ENCODE measurements at places on chromosomes 5 and 9.
A peak's percentile ranks its signal among the peaks of the same experiment; 100 is the strongest.

DNA sequence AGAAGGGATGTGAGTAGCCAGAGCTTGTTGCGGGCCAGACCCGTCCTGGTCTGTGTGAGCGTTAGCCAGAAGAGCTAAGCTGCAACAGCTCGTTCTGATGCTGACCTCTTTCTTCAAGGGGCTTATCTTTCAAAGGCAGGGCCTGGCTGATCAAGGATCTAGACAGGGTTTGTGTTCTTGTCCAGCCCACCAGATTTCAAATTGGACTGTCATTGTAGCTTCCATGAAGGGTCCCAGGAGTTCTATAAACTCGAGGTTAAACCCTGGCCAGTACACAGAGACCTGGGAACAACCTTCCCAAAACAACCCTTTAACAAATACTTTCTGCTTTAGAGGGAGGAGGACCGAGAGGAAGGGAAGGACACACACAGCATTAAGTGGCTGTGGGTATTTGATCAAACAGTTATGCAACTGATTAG, 153.0 kb upstream of the TUT7 start:
- no peak for DNase-seq

DNA sequence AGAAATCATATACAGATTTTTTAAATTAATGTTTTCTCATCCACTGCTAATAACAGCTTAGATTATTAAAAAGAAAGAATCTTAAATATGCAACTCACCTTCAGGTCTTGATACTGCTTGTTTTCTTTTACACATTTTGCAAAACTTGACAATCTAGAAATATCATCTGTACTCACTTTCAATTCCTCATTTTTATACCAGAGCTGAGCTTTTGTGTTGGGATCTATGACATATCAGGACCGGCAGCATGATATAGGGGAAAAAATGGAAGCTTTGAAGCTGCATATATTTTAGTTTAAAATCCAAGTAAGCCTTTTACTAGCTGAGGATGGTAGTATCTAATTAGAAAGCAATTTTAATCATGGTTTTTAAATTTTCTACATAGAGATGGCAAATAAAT, 75.7 kb upstream of the SMARCA2 start:
- no peak for DNase-seq

- no peak for DNase-seq
These were observed 29.7 kb upstream of the TDRD7 start for GRCh38 chr9:97382099-97382718.

DNA sequence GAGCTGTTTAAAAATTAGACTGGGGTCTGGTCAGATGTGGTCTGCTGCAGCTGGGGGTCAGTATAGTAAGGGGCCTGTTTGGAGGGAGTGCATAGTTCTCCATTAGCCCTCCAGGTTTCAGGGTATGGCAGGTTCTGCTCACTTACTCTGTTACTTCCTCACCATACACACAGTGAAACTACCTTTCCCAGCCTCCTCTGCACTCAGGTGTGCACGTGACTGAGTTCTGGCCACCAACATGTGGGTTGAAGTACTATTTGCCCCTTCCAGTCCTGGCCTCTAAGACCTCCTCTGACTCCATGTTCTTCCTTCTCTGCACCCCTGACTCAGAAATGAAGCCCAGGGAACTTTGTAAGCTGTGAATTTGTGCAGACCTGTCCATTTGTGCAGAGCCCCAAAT, 190.5 kb upstream of the CLINT1 start:
- no peak for DNase-seq

DNA sequence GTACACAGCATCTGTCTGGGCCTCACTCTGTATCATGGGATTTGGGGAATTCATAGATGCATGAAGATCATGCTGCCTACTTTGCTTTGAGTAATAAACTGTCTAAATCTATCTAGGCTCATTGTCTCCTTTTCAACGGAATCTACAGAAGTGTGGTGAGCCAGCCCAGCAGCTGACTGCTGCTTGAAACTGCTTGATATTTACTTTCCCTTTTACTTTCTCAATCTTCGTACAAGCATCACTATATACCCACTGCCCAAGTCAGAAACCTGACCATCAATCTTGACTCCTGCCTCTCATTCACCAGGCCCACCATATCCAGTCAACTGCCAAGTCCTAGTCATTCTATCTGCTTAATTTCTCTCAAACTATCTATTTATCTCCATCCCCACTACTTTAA, 142.9 kb downstream of the NR2F1-AS1 start:
- DNase-seq = no peak

GRCh38 chr9:86642721-86643120, 288.5 kb upstream of the TUT7 start:
- DNase-seq = no peak

DNA sequence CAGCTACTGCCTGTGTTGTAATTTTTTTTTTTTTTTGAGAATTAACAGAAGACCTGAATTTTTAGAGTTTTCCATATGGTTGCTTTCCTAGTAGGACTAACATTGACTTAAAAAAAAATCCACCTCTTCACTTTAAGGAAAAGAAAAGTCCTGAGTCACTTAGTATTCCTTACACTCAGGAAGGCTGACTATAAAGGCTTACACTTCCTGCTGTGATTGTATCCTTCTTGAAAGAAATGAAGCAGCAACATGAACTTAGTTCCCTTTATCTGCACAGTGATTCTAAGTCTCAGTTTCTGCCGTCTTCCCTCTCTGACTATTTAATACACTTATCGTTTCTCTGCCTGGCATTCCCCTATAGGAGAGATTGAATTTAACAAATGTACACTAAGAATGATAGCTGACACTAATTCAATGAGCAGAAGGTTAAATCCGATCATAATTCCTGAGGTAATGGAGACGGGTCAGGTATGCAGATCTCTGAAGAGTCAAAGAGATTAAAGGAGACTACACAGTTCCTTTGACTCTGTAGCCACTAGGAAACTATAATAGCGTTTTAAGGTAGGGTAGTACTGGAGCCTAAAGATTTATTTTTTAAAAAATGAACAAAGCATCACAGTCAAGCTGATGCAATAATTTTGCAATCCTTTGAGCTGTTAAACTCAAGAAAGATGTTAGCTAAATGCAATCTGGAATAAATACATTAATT, 185.1 kb upstream of the ELAVL2 start:
- DNase-seq = no peak

DNA sequence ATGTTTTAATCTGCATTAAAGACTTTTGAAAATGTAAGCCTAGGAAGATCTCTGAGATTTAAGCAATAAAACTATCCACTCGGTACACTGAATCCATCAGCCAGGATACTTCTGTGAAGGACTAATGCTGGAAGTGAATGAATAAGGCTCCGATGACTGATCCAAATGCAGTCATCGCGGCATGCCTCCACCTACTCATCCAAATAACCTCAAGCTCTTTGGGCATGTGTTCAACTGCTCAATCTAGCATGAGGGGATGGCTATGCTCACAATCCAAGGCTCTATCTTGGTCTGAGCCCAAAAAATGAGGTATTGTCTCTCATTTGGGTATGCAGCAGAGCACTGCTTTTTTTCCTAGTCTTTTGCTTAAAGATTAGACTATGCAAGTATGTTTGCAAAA, 19.2 kb downstream of the MARCHF3 start:
- DNase-seq = no peak

- DNase-seq = no peak
These were observed 5.7 kb downstream of the NIPBL start for GRCh38 chr5:36882250-36882649.

DNA sequence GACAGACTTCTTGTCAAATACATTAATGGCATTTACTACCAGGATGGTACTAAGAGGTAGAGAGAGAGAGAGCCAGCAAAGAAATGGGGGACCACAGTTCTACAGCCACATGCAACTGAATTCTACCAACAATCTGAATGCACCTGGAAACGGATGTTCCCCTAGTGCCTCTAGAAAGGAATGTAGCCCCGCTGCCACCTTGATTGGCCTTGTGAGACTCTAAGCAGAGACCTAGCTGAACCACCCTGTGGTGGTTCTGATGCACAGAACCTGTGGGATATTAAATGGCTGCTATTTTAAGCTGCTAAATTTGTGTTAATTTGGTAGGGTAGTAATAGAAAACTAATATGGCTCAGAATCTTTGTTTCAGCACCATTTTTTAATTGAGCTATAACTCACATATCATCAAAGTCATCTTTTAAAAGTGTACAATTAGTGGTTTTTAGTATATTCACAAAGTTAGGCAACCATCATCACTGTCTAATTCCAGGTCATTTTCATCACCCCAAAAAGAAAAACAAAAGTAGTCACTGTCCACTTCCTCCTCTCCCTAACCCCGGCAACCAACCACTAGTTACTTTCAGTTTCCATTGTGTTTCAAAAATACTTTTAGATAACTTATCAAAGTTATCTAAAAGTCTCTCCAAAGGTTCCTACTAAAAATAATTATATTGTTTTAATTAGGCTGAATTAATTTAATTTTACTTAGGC, 51.7 kb downstream of the CPLANE1 start:
- DNase-seq = no peak

GRCh38 chr5:127959152-127959764, 124.3 kb upstream of the SLC12A2 start:
- DNase-seq = peak; percentile 75

- no peak for DNase-seq
These were observed 20.9 kb downstream of the TRAF2 start for GRCh38 chr9:136907011-136907914.

DNA sequence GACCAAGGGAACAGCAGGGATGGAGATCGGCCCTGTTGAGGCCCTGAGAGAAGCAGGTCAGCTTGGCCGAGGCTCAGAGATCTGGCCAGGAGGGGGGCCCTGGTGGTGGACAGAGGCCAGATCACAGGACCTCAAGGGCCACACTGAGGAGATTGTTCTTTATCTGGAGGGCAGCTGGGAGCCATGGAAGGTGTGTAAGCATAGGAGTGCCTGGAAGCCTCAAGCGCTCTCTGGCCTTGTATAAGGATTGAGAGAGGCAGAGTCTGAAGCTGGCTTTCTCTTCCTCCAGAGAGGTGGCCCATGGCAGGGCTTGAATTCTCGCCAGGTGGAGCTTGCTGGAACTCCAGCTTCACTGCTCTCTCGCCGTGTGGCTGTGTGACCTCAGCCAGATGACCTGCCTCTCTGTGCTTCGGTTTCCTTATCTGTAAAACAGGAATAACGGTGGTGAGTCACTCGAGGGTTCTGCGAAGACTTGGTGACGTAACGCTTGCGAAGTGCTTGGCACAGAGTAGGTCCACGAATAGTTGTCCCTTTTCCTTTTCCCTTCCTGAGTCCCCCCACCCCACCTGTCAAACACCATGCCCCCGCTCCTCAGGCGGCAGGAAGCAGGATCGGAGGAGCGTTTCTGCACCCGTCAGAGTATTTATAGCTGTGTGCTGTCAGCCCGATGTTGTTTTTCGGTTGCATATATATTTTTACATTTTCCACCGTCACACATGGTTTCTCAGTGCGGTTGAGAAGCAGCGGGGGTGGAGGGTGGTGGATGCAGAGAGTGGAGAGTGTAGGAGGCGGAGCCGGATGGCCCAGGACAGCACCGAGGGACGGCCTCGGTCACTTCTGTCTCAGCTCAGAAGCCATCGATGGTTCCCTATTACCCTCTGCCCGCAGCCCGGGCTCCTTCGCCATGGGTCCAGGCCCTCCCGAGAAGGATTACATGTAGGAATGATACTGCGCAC, 17.0 kb upstream of the CRB2 start:
- no peak for DNase-seq

- no peak for DNase-seq
These were observed 24.0 kb upstream of the ASPN start for GRCh38 chr9:92506184-92506857.

- DNase-seq = no peak
These were observed 3.2 kb downstream of the SLC35A4 start for GRCh38 chr5:140567871-140568270.

GRCh38 chr5:537098-537497, 12.8 kb upstream of the SLC9A3 start:
- DNase-seq = no peak

- no peak for DNase-seq
These were observed 43.0 kb downstream of the STRBP start for GRCh38 chr9:123225374-123225813.

- no peak for DNase-seq
These were observed 792.1 kb downstream of the BRINP1 start for GRCh38 chr9:118577121-118577520.

GRCh38 chr5:127700237-127700766, 2.9 kb upstream of the CCDC192 start:
- no peak for DNase-seq

DNA sequence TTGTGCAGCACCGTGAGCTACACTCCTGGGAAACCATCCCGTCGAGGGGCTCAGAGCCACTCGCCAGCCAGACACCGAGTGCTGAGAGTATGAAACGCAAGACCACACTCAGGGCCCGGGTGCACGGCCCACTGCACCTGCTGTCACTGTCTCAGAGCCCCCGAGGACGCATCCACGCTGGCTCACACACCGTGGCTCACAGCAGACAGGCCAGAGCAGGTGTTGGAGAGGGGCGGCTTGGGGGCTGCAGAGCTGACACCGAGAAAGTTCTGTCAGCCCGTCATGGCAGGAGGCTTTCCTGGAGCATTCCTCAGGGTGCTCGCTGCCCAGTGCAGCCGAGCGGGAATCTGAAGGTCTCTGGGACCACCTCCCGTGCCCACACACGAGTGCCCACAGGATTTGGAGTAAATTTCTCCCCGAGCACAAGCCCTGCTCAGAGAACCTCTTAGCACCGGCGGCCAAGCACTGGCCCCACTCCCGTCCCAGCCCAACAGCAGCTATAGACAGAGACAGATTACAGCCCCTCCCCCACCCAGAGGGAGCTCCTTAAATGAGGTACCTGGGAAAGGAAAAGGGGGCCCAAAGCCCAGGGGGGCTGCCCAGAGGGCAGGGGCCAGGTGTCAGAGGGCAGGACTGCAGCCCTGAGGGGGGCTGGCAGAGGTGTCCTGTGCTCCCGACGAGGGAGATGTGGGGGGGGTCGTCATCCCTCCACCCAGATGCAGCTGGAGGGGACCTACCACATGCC, 56.0 kb upstream of the SARDH start:
- no peak for DNase-seq

DNA sequence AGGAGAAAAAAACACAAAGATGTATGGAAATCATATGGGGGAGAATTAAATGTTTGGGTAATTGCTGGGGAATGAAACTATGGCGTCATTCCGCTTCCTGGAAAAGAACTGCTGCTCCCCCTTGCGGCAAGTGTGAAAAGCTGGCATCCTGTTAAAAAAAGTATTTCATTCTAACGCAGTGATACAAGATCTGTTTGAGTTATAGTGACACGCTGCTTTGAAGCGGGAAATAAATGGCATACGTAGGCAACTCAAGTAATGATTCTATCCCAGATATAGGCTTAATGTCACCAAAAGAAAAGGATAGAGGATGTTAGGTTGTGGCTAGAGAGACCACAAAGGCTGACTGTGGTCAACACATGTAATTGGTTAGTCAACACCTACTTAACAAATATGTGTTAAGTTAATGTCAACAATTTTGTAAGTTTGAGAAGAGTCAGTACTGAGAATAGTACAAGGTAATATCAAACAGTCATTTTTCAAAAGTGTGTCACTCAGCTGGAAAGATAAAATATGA, 70.2 kb upstream of the ALDH1A1 start:
- peak; percentile 6 for DNase-seq

GRCh38 chr5:82938901-82939725, 138.1 kb downstream of the TMEM167A start:
- no peak for DNase-seq

- no peak for DNase-seq
These were observed 643.0 kb upstream of the RGMB start for GRCh38 chr5:98130261-98131035.

GRCh38 chr9:128689820-128690683, 1.0 kb downstream of the SET start:
- peak; percentile 48 for DNase-seq

GRCh38 chr9:31783491-31783890, 601.0 kb upstream of the ACO1 start:
- no peak for DNase-seq

All from SHP77 (cell line).